ENCODE measurements at places on chromosomes 12 and 14.
A peak's percentile ranks its signal among the peaks of the same experiment; 100 is the strongest.

DNA sequence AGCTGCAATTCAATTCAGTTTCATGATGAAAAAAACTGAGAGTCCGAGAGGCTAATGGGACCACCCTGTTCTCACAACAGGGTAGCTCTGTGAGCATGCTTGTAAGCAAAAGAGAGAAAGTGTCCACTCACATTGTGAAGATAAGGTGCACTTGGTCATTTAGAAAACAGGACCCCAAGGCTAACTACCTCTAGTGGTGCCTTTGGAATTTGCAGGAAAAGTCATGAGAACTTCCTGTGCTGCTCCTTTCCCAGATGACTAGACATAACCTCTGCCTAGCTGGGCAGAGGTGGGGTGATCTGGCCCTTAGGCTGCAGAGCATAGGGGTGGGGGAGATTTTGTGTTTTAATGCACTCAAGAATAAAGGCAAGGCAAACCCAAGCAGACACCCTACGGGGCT, 118.9 kb downstream of the STAB2 start:
- peak; percentile 55 for DNase-seq

DNA sequence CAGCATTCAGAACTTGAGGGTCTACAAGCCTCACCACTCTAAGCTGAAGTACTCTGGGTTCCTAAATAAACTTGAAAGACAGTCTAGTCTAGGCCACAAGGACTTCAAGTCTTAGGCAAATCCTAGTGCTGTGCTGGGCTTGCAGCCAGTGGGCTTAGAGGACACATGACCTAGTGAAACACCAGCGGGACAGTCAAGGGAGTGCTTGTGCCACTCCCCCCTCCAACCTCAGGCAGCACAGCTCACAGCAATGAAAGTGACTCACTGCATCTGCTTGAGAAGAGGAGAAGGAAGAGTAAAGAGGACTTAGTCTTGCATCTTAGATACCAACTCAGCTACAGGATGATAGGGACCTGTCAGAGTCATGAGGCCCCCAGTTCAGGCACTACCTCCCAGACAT, 438.1 kb downstream of the IPO8 start:
- no peak for DNase-seq

- peak; percentile 87 for DNase-seq
Measured at GRCh38 chr12:124625867-124626675, 58.7 kb upstream of the NCOR2 start.

- DNase-seq: no peak
Measured at GRCh38 chr12:132236930-132237771, 92.2 kb downstream of the GALNT9 start.

DNA sequence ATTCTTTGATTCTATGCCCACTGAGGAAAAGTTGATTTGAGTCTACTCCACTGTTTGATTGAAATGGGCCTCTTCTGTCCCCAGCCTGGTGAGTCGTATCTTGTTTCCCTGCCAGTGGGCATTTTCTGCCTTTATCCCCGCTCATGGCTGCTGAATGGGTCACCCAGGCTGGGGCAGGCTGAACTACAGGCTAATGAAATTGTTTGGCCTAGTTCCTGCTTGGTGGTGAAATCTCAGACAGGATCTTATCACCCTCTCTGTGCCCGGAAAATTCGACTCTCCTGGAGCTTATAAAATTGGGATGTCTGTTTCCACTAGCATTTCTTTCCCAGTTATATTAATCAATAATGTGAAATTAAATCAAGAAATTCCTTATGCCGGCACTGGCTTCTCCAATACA, 65.0 kb downstream of the CHST11 start:
- no peak for DNase-seq

- DNase-seq: no peak
Measured at GRCh38 chr12:25236190-25236589, 14.5 kb downstream of the KRAS start.

DNA sequence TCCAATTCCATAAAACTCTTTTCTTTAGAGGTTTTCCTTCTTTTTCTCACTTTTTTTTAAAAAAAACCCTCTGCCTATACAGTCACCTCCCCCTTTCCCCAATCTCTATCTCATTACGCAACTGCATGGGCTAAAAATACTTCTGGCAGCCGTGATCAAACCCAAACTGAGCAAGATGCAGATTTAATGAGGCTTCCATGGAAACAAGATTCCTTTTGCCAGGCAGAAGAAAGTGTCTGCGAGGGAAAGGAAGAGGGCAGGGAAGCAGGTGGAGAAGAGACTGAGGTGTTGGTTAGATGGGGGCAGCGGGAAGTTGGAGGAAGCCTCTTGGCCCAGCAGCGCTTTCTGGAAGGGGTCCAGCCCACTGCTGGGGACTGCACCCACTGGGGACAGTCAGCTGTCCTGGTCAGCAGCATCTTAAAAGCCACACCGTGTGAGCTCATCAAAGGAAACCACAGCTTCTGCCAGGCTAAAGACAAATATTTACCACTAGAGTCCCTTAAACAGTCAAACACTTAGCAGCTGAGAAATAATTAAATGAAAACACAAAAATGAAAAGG, 90.4 kb downstream of the SLC8A3 start:
- no peak for DNase-seq

GRCh38 chr12:111455448-111456320, 50.0 kb downstream of the SH2B3 start:
- DNase-seq: no peak

GRCh38 chr12:15323480-15323879, 1.2 kb downstream of the PTPRO start:
- DNase-seq: no peak

DNA sequence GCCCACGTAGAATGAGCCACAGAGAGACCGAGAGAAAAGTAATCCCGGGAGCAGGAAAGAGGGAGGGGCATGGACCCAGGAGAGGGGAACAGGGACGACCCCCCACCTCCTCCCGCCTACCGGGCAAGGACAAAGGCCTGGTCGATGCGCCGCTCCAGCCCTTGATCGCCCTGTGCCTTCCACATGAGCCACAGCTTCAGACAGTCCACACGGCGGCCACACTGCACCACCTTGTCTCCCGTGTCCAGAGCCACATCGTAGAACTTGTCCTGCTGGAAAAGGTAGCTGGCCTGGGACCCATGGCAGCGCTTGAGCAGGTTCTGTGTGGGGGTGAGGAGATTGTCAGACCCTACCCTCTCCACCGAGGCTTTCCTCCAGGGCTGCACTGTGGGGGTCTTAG, 20.5 kb upstream of the ZNF740 start:
- DNase-seq: no peak

DNA sequence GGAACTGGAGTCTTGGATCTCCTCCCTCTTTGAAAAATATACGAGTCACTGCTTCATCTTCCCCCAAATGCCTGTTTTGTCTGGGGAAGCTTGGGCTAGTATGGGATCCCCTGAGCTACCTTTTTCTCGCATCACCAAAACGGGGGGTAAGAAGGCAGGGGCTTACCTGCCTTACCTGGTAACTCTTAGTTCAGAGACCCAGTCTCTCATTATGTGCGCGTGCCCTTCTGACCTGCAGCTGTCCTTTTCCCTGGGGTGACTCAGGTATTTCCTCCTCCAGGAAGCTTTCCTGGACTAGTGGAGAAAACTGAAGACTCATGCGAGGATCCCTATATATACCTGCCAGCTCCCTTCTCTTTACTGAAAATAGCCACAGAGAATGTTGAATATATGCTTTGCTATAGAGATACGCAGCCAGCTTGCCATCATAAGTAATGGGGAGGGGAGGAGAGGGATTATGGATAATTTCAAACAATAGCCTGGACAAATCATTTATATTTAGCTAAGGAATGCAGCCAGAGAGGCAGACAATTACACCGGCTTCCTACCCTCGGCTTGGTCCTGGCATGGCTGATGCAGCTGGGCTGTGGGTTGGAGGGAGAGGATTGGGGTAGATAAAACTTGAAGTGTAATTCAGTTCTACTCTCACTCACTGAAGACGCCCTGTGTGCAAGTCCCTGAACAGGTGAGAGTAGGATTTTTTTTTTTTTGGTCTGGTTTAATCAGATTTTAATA, 1.1 kb downstream of the TSPAN9 start:
- no peak for DNase-seq

GRCh38 chr12:90390947-90391346, 564.0 kb downstream of the CCER1 start:
- DNase-seq: no peak

- peak; percentile 33 for DNase-seq
Measured at GRCh38 chr12:90174198-90174510, 465.5 kb upstream of the ATP2B1 start.

DNA sequence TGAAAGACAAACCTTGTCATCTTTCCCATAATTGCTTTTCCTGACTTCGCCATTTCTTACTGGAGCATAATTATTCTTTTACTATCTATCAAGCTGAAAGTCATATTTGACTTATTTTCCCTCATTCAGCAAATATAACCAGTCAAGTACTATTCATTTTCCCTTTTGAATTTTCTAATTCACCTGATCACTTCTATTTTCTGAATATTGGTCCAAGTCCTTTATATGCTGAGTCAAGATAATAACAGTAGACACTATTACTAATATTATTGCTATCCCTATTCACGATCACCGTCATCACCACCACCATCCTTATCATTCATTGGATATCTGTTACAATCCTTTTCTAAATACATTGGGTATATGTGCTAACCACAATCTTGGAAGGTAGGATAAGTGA, 728.0 kb downstream of the NOVA1 start:
- no peak for DNase-seq

- DNase-seq: no peak
Measured at GRCh38 chr14:87079416-87079815, 913.6 kb downstream of the GALC start.

- DNase-seq: no peak
Measured at GRCh38 chr12:94074216-94074979, 74.0 kb upstream of the PLXNC1 start.

DNA sequence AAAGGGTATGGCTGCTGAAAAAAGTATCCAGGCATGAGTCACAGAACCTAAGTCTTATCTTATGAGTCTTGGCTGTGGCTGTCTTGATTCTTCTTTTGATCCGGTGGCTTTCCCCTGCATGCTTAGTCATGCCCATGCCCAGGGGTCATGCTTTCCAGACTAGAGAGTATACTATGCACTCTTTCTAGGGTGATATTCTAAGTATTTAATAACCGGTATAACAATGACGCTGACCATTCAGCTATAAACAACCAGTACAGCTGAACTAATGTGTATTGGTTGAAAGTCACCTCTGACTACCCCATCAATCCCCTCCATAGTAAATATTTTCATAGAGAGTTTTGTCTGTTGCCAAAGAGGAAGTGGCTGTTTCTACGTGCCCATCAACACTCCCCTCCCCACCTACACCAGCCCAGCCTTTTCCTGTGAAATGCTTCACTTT, 34.7 kb upstream of the NRXN3 start:
- DNase-seq: peak; percentile 85

DNA sequence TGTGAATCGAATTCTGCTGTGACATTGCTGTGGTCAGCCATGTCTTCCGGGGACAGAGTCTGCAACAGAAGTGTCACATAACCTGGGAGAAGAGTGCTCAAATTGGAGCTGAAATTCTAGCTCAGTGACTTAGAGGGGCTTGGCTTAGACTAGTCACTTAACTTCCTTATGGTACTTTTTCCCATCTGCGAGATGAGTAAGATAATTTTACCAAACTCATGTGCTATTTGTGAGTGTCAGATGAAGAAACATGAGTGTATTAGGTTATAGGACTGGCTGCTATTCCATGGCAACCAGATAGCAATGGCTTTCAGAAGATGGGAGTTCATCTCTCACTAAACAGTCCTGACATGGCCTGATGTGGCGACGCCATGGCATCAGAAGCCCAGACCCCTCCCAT, 104.1 kb downstream of the CHST11 start:
- DNase-seq: no peak

DNA sequence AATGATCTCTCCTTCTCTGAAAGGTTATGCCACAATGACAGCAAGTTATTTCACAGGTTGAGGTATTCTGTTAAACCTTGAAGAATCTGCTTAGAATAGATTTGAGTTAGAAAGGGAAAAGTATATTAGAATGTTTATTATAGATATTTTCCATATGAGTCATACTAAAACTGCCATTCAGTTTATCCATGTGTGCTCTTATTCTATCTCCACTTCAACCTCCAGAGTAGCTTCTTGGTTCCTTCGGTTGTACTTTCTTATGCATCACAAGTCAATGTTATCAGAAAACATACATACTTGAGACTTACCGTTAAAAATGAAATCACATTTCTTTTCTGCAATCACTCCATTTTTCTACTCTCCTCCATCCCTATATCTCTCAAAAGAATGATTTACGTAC, 197.7 kb downstream of the BCAT1 start:
- DNase-seq: no peak

DNA sequence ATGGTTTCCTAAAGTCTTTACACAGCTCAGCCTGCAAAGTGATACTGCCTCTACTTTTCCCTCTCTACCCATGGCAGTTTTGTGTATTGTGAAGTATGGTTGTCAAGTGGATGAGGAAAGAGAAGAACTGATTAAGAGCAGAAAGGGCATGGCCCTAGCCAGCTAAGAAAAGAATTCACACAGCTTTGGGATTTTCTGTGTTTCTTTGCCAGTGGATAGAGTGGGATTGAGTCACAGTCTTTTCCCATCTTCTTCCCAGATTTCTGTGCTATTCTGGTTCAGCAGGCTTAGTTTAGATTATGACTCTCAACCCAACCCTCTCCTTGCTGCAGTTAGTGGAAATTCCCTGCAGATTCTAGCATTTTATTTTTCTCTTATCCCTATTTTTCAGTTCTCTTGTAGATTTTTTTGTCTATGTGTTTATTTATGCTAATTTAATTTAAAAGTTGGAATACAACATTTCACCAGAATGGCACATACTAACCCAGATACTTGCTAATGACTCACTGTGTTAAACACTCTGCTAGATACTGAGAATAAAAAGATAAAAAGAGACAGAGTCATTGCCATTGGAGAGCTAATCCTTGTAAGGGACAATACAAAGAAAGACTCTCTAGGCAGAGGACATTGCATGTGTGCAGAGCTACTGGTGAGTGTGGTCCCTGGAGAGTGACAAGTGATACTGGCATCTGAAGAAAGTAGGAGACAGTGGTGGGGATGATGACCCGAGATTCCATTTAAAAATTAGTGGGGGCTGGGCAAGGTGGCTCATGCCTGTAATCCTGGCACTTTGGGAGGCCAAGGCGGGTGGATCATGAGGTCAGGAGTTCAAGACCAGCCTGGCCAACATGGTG, 106.3 kb downstream of the ST8SIA1 start:
- DNase-seq: no peak

GRCh38 chr12:45203767-45204166, 12.1 kb upstream of the ANO6 start:
- no peak for DNase-seq

DNA sequence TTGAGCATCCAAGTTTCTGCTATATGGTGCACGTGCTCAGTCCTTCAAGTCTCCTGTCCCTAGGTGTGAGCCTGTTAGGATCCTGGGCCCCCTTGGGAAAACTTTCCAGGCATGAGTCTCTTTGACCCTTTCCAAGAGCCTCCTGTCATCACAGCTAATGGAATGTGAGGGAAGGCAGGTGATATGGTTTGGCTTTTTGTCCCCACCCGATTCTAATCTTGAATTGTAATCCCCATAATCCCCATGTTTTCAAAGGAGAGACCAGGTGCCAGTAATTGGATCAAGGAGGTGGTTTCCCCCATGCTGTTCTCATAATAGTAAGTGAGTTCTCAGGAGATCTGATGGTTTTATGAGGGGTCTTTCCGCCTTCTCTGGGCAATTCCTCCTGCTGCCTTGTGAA, 265.5 kb downstream of the ATP23 start:
- DNase-seq: no peak
